SK-N-SH (cell line): ENCODE measurements at places on chromosomes 3 and 15. TPM values are rescaled to one million over a fixed set of nuclear protein-coding genes. Genes with fewer than 3 reads are reported as not detected.

GOLGA8K gene
- 0.08 and 0.10 TPM in 2 replicates for polyA plus RNA-seq

RTP1 gene
- not detected in 2 replicates for polyA plus RNA-seq

CORO2B gene
- 2.3 and 3.6 TPM in 2 replicates for polyA plus RNA-seq

CHST13 gene
- polyA plus RNA-seq = 0.37 and 0.41 TPM in 2 replicates

IMPG2 gene
- polyA plus RNA-seq = 0.03 and 0.10 TPM in 2 replicates

MLF1 gene
- 8.2 and 9.4 TPM in 2 replicates for polyA plus RNA-seq

CEP19 gene
- 2.6 and 3.0 TPM in 2 replicates for polyA plus RNA-seq

KLF15 gene
- 0.28 and 0.39 TPM in 2 replicates for polyA plus RNA-seq

RETNLB gene
- polyA plus RNA-seq = not detected in 2 replicates

KIF15 gene
- polyA plus RNA-seq = 2.1 and 2.3 TPM in 2 replicates

CXCR6 gene
- polyA plus RNA-seq = not detected in 2 replicates

ITIH1 gene
- not detected in 2 replicates for polyA plus RNA-seq

ACKR2 gene
- polyA plus RNA-seq = 0.10 and 0.11 TPM in 2 replicates

RTP3 gene
- not detected in 2 replicates for polyA plus RNA-seq

KIF7 gene
- 11.2 and 12.0 TPM in 2 replicates for polyA plus RNA-seq

SLC28A1 gene
- not detected in 2 replicates for polyA plus RNA-seq

OR5K2 gene
- not detected in 2 replicates for polyA plus RNA-seq

CCR5 gene
- polyA plus RNA-seq = not detected in 2 replicates

CCRL2 gene
- polyA plus RNA-seq = not detected in 2 replicates

CFAP20DC gene
- 1.8 and 1.9 TPM in 2 replicates for polyA plus RNA-seq

PLS1 gene
- 2.9 and 3.2 TPM in 2 replicates for polyA plus RNA-seq

CD200 gene
- polyA plus RNA-seq = 1.0 and 1.1 TPM in 2 replicates

FBXW12 gene
- 0.07 TPM in 1 of 2 replicates, not detected in the other for polyA plus RNA-seq

CPN2 gene
- polyA plus RNA-seq = not detected in 2 replicates

NRROS gene
- polyA plus RNA-seq = 0.19 and 0.25 TPM in 2 replicates
